ENCODE measurements at places on chromosomes 16 and 17.

GRCh38 chr17:56158915-56159825 is 5.9 kb downstream of the ANKFN1 start:
- DNase-seq: no peak

- no peak for DNase-seq
These were observed 1.5 kb upstream of the PSMD3 start for GRCh38 chr17:39979016-39979670.

GRCh38 chr17:49873466-49873865 is 25.6 kb upstream of the TAC4 start:
- no peak for DNase-seq

DNA sequence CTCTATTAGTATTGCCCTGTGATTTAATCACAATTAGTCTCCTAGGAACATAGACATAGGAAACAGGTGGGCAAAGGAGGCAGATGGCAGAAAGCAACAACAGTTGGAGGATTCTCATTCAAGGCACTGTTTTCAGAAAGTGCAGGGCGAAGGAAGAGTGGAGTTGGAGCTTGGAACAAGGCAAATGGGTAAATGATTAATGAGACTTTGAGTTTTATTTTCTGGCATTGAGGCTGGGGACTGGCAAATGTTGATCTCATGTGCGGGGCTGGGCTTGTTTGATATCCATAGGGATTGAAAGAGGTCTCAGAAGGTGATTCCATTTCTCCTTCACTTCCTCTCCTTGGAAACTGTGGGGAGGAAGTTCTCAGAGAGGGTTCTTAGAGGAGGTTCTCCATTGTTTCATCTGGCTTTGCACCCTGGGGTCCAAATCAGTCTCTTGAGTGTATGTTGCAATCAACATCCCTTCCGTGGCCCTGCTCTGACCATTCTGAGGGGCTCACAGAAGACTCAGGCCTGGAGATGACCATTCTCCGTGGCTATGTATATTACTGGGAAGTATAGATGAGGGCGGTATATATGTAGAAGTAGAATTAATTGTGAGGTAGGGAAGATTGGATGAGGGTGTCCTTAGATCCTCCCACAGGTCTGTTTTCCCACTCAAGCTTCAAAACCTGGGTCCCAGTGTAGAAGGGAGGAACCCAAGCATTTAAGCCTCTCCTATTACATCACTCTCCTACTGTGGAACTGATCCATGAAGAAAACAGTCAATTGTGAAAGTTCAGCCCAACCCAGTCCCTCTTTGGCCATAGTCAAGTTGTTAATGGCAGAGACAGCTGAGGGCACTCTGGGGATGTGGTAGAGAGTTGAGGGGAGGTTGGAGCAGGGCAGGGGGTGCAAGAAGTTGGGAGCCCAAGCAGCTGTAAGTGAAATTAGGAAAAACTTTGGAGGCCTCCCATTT is 36.5 kb upstream of the SRSF1 start:
- DNase-seq: no peak

- no peak for DNase-seq
These were observed 468.8 kb upstream of the HSBP1 start for GRCh38 chr16:83338941-83339340.

DNA sequence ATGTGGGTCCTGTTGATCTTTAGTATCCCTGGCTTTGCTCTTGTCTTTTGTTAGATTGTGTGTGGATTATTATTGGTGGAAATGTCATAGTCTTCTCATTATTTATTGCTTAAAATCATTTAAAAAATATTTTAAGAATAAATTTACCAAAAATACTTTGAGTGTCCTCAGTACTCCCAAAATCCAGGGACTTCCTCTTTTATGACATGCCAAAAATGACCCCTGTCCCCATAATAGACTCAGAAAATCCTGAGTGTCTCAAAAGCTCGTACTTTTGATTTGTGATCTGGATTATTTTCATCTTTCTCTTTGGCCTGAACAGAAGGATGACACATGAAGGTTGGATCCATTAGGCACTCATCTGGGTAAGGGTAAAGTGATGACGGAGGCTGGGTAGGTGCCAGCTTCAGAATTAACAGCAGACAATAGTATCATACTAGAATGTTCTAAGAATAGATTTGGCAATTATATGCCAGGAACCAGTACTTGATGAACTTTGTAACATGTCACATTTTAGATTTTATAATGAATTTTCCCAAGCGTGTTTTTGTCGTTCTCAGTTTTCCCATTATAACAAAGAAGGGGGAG is 602.2 kb upstream of the CDH8 start:
- no peak for DNase-seq

- no peak for DNase-seq
These were observed 13.6 kb downstream of the HSD11B2 start for GRCh38 chr16:67444259-67445125.

GRCh38 chr16:2233872-2234812 is 2.1 kb upstream of the DNASE1L2 start:
- no peak for DNase-seq

- DNase-seq: no peak
These were observed 222.2 kb upstream of the CPHXL start for GRCh38 chr16:75948441-75948840.

DNA sequence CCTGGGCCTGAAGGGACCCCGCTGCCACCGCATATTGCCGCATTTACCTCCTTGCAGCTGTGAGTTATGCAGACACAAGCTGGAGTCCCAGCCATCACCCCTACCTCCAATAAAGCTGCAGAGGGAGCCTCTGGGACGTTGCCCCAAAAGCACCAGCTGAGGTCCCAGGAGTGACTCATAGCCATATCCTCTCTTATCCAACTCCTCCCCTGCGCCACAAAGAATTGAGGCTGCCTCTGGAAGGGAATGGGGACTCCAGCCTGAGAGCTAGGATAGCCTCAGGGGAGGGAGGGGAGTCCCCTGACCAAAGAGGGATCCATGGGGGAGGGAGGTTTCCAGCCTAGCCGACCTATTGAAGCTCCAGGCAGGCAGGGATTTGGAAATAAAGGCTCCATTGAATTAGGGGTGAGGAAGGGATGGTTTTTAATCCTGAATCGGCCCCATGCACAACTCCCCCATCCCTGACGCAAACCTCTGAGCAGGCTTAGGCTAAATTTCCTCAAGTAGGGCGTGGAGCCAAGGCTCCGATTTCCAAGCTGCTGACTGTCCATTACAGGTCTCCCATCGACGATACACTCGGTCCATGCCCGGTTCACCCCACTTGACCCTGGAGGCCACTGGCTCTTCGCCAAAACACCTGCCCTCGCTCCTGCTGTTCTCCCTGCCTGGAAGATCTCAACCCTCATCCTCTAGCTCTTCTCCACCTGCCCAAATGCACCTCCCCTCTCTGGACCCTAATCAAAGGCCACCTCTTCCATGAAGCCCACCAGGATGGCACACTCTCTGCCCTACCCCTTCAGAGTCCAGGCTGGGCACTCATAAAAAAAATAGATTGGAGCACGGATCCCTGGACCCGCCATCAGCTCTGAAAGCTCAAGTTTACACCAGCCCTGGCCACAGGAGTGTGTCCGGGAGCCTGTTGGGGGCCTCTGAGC is 27.5 kb downstream of the PIMREG start:
- DNase-seq: no peak

- DNase-seq: no peak
These were observed 3.8 kb downstream of the PRSS27 start for GRCh38 chr16:2715966-2716885.

- no peak for DNase-seq
These were observed 22.4 kb upstream of the SCNN1B start for GRCh38 chr16:23279721-23280153.

DNA sequence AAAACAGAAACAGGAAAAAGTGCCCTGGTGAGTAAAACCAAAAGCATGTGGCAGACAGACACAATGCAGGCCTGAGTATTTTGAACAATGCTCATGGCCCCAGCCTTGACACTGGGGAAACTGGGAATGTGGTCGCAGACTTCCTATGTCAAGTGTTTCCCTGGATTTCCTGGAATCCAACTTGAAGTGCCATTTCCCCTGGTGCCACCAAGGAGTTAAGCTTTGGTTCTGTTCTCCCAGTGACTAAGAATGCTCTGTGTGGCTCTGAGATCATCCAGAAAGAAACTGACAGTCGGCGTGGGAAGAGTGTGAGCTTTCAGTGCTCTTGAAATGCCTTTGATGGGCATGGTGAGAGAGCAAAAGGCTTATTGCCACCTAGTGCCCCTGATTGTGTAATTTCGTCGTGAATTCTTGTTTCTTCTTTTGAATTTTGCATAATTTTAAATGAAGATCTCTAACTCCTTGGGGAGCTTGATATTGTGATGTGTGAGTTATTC is 96.0 kb downstream of the YPEL2 start:
- no peak for DNase-seq

GRCh38 chr16:12228602-12229499 is 252.3 kb downstream of the SNX29 start:
- peak; percentile 3 for DNase-seq

DNA sequence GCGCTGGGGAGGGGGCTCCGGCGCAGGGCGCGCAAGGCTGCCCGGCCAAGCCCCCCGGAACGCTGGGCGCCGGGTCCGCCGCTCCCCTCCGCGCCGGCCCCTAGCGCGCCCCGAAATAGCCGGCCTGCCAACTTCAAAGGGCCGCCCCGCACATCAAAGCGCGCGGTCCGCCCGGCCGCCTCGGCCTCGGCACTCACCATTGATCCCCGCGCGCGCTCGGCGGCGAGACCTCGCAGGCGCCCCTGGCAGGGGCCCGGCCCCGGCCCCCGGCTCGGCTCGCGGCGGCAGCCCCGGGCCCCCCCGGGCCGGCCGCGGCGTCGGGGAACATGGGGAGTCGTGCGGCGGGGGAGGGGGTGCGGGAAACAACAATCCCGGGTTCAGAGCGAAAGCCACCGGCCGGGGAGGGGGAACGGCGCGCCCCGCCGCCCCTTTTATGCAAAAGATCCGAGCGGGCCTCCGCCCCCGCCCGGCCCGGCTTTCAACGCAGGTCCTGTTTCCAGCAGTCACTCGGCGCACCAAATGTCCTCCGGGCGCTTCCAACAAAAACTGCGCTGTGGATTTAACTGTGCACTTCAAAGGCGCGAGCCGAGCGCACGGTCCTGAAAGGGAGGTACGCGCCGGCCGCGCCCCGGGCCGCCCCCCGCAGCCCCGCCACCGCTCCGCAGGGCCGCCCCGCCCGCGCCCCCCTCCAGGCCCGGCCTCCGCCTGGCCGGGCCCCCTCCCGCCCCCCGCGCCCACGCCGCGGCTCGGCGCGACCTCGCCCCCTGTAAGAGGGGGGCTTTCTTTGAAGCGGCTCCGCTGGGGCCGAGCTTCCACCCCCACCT is 608 bp downstream of the AXIN2 start:
- DNase-seq: peak; percentile 51

DNA sequence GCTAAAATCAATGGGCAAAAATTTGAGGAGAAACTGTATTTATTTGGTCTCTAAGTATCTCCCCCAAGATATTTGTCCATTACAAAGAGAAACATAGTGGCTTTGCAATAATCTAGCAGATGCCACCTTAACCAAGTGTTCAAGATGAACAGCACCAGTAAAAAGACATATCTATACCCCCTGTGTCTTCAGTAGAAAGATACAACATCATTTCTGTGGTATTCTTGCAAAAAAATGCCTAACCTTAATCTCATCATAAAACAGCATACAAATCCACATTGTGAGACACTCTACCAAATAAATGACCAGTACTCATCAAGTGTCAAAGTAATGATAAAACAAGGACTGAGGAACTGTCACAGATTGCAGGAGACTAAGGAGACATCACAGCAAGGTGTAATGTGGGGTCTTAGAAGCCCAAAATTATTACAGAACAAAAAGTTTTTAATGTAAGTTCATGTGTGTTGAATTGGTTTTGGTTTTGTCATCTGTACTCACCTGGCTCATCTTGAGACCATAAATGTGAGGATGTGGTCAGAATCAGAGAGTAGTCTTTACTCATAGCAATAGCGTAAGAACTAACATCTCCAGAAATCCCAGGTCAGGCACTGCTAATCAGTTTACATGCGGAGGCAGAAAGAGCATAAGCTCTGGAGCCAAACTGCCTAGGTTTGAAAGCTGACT is 77.2 kb downstream of the AATF start:
- DNase-seq: no peak

- no peak for DNase-seq
These were observed 124.7 kb upstream of the PLCG2 start for GRCh38 chr16:81654346-81654745.

DNA sequence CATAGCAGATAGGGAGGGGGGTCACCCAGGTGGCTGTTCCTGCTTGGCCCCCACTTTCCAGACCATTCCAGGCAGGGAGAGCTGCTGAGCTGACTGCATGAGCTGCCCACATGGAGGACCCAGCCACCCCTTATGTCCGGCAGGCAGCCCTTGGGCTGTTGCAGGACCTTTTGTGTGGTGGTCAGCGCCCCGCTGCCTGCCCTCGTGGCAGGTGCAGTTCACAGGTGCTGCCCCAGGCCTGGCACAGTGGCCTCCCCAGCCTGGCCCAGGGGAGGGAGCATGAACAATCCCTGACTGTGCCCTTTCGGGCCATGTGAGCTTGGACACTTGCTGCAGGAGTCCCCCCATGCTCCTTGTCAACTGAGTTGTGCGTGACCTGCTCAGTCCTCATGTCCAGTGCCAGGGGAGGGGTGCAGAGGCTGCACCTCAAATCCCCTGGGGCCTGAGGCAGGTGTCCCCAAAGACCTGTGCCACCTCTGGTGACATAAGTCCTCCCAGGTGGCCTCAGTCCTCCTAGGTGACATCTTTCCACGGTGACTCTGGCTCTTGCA is 8.6 kb downstream of the TBC1D26 start:
- DNase-seq: no peak

Data from stimulated activated CD4-positive, alpha-beta T cell treated with anti-CD3 and anti-CD28 coated beads, Interleukin-15, amount 100 ng/mL, for 1 hour (primary cell).